ENCODE measurements at places on chromosomes 1 and 21.

GRCh38 chr1:205782627-205783432 lies 7.5 kb upstream of the RAB29 start:
- peak; percentile 23 for DNase-seq

DNA sequence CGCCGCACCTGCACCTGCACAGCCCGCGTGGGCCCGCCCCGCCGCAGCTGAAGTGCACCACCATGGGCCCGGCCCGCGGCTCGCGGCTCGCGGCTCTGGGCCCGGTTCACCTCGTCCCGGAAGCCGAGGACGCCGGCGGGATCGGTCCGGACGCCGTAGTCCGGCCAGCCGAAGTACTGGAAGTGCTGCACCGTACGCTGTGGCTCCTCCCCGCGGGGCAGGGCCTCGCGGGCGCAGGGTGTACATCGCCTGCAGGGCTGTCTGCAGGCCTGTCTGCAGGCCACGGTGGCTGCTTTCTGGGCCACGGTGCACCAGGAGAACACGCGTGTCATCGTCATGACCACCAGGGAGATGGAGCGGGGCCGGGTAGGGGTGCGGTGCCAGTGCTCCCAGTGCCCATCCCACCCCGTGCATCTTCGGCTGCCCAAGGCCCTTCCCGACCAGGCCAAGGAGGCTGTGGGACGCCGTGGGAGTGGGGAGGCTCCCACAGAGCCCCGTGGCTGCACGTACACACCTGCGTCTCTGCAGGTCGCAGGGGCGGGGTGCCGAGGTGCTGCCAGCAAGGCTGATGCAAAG lies 6.7 kb downstream of the RNF223 start:
- DNase-seq = no peak

- no peak for DNase-seq
These were observed 2.4 kb upstream of the HTR6 start for GRCh38 chr1:19662313-19662712.

DNA sequence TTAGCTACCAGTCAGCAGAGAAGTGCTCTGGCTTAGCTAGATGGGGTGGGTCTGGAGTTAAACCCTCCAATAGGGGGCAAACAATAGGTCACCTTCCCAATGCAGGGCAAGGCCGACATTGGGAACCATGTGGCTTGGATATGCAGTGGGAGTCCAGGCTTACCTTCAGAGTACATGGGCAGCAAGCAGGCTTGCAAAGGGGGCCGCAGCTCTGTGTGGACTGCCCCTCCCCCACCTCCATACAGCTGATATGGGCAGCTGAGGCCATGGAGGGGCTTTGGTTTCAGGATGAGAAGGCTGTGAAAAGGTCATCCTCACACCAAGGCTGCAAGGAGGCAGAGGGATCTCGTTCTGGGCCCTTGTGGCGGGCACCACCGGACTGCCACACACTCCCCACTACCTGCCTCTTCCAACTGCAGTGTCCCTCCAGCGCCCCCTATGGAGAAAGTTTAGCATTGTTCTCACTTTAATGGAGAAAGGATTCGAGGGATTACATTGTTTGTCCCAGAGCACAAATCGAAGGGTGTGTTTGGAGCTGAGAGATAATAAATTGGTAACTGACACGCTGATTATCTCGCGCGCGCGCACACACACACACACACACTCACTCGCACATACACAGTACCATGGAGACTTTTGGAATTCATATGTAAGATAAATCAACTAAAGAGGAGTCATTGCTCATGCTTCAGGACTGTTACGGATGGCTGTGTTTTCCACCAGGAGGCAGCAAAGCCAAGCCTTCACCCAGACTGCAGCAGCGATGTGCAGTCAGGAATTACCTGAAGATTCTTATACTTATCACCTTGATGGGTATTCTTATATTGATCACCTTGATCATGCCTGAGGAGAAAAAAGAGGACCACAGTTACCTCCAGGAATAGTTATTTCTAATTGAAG lies 7.0 kb upstream of the SMCP start:
- peak; percentile 22 for DNase-seq

- no peak for DNase-seq
These were observed 274.8 kb downstream of the PTPRC start for GRCh38 chr1:198913667-198914066.

GRCh38 chr1:113941245-113941559 lies 12.1 kb downstream of the HIPK1 start:
- DNase-seq = no peak

GRCh38 chr1:231550448-231550781 lies 21.9 kb downstream of the TSNAX start:
- DNase-seq = peak; percentile 21
